ENCODE measurements at places on chromosomes 1 and 21.

DNA sequence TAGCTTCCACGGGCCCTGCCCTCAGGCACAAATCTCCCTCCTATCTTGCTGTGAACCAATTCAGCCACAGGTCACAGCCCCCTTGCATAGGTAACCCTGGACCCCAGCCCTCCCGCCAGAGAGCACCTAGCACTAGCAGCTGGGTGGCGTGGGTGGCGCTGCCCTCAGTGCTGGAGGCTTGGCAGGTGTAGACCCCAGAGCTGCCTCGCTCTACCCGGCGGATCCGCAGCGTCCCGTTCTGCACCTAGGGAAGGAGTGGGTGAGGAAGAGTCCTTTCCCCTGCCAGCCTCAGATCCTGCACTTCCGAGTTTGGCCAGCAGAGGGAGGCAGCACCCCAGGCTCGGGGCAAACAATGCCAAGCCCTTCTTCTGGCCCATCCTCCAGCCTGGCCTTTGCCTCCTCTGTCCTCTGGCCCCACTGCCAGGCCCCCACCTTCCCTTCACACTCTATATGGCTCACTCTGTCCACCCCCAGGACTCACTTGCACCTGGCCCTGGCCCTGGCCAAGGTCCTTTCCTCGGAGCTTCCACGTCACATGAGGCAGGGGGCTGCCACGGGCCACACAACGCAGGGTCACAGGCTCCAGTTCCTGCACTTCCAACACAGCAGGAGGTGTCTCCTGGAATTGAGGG, 9.0 kb downstream of the IGSF9 start:
- DNase-seq, result peak; percentile 85

DNA sequence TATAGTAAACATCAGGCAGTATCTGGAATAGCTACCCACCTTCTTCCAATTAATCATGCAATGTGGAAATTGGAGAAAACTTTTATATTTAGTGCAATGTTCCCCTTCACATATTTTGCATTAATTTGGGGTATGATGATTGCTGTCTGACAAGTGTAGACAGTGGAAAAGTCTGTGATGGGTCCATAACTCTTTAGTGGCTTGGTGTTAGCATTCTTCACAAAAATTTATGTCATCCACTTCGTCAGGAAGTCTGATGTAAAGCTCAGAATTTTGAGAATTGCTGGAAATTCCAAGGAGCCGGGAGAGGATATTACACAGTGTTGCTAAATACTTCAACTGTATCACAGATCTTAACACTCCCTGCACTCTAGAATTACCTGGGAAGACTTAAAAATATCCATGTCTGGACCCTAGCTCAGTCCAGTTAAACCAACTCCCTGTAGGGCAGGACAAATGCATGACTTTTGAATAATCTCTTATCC, 549.7 kb upstream of the PLXNA2 start:
- DNase-seq, result no peak

GRCh38 chr1:10598389-10598702, 123.6 kb downstream of the PEX14 start:
- DNase-seq, result no peak

DNA sequence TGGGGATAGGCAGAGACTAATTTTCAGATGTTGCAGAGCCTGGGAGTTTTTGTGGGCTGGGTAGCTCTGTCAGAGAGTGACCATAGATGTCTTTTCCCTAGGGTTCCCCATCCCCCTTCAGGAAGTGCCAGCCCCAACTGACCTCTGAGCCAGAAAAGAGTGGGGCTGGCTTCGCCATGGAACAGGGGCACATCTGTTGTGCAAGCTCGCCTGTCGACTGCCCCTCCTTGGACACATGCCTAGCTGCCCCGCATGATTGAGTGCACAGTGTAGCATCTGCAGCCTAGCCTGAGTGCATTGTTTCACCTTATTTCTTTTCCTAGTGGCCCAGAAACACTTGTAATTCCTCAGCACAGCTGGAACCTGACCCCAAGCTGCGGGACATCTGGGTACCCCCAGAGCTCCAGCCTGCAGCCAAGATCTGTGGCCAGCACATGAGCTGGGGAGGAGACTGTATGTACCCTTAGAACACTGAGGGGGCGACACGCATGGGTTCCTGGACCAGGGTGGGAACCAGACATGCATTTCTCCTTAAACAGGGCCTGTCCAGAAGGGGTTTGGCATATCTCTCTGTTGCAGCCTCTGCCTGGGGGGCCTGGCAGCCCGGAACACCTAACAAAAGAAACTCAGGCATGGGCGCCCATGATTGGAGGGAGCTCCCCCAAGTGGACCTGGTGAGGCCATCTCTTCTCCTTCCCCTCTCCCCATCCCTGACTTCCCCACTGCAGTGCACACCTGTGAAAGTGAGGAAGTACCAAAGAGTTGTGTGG, 55.2 kb downstream of the SYT14 start:
- no peak for DNase-seq

DNA sequence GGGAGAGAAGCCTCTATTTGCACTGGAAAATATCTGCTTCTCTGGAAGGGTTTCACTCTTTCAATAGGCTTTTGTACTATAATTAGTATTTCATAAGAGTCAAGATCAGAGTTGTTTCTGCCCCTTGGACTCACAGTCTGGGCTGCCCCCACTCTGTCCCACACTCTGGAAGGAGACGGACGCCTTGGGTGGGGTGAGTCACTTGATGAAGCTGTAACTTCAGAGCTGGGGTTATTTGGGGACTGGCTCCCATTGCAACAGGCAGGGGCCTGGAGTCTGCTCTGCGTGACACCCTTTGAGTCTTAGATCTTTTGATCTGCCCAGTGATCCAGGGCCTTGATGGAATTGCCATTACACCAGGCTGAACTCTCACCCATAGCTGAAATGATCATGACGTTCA, 4.0 kb upstream of the KCNA10 start:
- no peak for DNase-seq

- DNase-seq, result no peak
Measured at GRCh38 chr1:37265786-37266667, 208.4 kb upstream of the ZC3H12A start.
